ENCODE measurements at places on chromosomes 7 and 10. TPM values are rescaled to one million over a fixed set of nuclear protein-coding genes. Genes with fewer than 3 reads are reported as not detected.
A peak's percentile ranks its signal among the peaks of the same experiment; 100 is the strongest.

GRCh38 chr10:74306227-74306982 lies 155.4 kb downstream of the ADK start:
- DNase-seq = no peak

GRCh38 chr7:80611353-80611752 lies 27.1 kb upstream of the CD36 start:
- no peak for DNase-seq

DNA sequence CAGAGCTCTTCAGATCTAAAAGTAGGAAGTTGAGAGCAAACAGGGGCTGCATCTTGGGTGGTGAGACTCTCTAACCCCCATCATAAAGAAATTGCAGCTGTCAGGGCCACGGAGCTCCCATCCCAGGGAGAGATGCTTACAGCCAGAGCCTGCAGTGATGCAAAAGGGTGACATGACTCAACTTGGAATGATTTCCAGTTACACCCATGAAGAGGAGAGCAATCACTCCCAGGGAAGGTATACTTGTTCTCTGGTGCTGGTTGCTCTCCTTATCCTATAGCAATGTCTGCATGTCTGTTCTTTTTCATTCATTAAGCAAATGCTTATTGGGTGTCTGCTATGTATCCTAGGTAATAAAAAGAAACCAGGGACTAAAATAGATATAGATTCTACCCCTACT lies 228.0 kb downstream of the RAB11FIP2 start:
- DNase-seq = no peak

- no peak for DNase-seq
Measured at GRCh38 chr7:85454904-85455303, 268.0 kb upstream of the SEMA3D start.

GRCh38 chr7:106501605-106502580 lies 159.1 kb downstream of the CCDC71L start:
- no peak for DNase-seq

- no peak for DNase-seq
Measured at GRCh38 chr10:1373287-1373686, 317.1 kb downstream of the WDR37 start.

DNA sequence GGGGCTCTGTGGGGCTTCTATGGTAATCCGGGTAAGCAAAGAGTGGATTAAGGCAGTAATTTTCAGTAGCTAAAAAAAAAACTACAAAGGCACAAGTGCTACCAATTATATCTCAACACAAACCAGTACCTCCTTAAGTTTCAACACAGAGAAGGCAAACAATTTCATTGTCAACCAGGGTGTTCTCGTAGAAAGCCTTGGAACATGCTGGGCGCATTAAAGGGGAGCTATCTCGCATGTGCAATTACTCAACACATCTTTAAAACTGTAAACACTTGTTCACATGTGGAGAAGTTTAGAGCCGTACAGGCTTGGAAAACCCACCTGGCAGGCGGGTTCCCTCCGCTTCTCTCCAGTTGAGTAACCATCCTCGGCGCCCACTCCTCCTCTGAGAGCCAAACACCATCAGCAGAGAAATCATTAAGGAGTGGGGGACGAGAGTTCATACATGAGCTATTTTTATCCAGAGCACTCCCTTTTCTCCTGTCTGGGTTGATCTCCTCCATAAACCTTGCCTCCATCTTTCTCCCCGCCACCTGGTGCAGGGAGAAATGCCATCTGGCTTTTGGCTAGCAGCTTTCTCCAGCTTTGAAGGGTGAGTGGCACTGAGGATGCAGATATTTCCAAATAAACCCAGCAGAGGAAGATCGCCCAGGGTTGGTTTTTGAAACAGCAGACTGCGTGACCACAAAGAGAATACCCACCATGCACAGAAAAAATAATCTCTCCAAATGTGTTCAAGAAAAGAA lies 287.1 kb downstream of the WDR11 start:
- no peak for DNase-seq

DNA sequence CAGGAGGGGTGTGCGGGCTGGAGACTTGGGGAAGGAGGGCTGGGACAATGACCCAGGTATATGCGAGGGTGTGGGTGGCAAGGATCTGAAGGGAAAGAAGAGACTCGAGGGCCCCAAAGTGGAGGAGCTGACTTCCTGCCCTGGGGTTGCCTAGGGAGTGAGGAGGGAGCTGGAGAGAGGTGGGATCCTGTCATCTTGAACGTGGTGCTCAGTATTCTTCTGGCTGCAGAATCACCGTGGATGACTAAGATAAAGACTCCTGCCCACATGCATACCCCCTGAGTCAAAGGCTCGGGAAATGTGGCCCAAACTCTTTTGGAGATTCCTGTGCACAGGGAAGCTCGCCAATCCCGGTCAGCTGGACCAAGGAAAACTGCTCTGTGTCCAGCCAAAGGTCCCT lies 31.2 kb downstream of the COL17A1 start:
- no peak for DNase-seq

- DNase-seq = no peak
Measured at GRCh38 chr10:112217386-112218035, 33.9 kb upstream of the GPAM start.

GRCh38 chr10:132099389-132100090 lies 33.8 kb downstream of the JAKMIP3 start:
- DNase-seq = no peak

DNA sequence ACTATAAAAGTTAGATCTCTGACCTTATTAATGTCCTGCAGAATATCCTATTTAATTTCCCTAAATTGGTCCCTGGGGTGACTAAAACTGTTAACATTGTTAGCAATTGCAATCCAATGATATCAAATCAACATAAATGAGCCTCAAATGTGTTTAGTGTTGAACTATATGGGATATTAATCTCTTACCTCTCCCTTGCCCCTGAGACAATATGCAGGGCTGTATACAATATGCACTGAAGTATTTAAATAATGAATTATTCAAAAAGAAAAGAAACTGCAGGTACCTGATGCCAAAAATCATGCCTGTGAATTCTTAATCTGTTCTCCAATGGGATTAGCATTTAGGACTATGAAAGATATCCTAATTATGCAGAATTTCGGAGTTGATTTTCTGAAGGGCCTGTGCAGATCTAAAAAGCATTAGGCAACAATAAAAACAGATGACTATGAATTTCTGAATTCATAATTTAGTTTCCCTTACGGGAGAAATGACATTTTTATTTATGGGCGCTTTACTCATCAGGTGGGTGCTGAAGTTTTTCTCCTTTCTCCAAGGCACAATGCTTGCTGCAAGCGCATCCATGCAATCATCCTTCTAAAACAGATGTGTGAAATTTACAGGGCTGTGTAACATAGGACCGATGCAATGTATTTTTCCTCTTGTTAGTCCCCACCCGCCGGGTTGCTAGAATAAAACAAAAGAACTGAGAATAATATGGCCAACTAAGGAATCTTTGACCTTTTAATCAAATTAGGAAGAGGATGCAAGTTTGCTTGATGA lies 5.4 kb upstream of the C10orf90 start:
- no peak for DNase-seq

DNA sequence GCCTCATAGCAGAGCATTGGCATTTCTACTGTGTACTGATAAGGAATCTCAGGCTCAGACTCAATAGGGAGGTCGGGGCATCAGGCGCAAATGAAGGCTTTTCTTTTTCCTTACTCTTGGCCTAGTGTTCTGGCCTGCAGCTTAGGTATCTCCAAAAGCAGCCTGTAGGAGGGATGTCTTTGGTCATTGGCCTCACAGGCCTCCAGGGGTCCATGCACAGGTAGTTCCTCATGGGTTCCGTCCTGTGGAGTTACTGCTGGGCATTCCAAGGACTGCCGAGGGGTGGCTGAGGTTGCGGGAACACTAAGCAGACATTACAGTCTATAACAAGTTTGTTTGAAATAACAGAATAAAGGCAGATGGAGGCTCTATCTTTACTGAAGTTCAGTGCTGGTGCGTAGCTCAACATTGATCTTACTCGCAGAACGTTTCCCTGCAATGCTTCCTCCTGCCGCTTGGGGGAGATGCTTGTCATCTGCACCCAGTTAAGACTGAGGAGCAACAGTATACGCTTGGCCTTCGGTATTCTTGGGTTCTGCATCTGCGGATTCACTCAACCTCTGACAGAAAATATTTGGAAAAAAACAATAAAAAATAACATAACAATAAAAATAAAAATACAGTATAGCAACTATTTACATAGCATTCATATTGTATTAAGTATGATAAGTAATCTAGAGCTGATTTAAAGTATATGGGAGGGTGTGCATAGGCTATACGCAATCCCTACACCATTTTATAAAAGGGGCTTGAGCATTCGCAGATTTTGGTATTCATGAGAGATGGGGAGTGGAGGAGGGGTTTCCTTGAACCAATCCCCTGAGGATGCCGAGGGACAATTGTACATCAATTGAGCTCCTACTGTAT lies 58.9 kb downstream of the SH2D4B start:
- DNase-seq = no peak

DNA sequence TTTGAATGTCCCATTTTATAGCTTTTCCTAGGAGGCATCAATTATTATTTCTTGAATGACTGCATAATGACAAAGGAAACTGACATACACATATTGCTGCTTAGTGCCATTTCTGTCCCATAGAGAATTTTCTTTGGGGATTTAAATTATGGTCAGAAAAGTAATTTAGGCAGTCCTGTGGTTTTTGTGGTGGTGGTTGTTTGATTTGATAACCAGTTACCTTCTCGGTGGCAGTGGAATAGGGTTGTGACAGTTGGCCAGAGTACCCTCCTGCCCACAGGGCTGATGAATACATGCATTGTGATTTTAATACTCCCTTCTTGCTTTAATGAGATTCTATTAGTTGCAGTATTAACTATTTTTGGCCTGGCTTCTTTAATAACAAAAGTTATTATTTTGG lies 6.6 kb upstream of the SGCE start:
- no peak for DNase-seq

GRCh38 chr10:18340496-18341051 lies 200.3 kb downstream of the CACNB2 start:
- peak; percentile 34 for DNase-seq

DNA sequence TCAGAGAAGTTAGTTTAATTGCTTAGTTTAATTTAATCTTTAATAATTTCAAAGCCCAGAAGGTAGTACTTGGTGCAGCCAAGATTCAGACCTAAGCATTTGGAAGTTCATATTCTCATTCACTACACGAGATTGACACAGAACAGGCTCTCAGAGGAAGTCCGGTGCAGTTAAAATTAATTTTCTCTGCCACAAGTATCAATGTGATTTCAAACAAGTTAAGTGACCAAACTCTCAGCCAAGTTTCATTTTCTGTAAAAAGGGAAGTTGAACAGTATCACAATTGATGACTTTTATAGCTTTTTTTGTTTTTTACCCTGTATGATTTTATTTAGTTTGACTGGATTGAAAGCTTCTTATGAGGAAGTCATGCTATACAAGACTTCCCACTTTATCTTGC lies 1494.9 kb upstream of the LRRTM3 start:
- no peak for DNase-seq

DNA sequence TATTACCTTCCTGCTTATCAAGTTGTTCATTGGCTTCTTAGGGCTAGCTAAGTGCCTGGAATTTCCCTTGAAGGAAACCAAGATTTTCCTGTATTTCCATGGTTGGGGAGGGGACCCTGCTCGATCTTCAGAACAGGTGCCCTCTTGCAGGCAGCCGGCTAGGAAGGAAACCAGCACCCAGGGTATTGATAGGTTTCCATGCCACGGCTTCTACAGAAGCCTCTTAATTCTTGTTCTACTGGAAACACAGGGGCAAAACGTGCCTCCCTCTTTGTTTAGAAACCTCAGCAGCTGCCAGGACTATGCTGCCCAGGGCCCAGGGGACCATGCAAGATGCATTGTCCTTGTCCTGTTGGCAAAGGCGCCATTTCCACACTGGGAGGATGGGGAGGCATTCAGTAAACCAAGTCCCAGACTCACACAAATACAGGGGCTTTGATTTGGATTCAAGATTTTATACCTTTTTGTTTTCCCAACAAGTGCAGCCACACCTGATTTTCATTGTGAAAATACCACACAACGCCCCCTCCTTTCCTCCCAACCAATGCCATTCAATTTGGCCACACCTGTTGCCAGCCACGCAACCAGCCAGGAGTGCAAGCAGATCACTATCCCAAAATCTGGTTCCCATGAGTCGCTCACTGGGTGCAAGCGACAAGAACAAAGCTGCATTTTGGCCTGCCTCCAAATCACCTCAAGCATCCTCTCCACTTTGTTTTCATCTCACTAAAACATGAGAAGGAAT lies 29.6 kb downstream of the C10orf71 start:
- DNase-seq = no peak

DNA sequence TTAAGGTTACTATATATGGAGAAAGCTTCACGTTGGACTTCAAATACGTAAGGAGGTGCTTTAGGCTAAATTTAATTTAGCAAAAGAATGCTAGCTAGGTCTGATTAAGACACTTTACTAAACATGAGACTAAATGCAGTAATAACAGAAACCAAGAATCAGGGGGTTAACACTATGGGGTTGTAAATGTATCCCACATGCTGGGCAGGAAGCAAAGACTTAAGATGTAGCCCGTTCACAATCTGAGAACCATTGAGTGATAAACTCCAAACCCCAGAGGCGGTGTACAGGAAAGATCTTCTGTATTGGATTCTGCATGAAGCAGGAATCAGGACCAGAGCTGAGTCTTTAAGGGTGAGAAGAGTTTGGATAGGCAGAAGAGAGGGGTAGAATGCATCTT lies 60.4 kb downstream of the FZD1 start:
- DNase-seq = no peak

- no peak for DNase-seq
Measured at GRCh38 chr10:43136995-43137716, 1.1 kb upstream of the CSGALNACT2 start.

SPDYE9 gene
- not detected for total RNA-seq

CNPY1 gene
- total RNA-seq = not detected

UCMA gene
- not detected for total RNA-seq

SCART1 gene
- 0.36 TPM for total RNA-seq

UPF2 gene
- 17.3 TPM for total RNA-seq

ZSCAN25 gene
- 9.0 TPM for total RNA-seq

Data from left ventricle myocardium inferior (tissue), 1 donor.